ENCODE measurements at places on chromosomes 5 and 9.

GRCh38 chr9:82829818-82830217 is 233.1 kb downstream of the RASEF start:
- DNase-seq, result no peak

GRCh38 chr5:161751265-161751664 is 65.7 kb downstream of the GABRA6 start:
- no peak for DNase-seq

- DNase-seq, result no peak
Measured at GRCh38 chr5:67495072-67495471, 298.5 kb upstream of the CD180 start.

DNA sequence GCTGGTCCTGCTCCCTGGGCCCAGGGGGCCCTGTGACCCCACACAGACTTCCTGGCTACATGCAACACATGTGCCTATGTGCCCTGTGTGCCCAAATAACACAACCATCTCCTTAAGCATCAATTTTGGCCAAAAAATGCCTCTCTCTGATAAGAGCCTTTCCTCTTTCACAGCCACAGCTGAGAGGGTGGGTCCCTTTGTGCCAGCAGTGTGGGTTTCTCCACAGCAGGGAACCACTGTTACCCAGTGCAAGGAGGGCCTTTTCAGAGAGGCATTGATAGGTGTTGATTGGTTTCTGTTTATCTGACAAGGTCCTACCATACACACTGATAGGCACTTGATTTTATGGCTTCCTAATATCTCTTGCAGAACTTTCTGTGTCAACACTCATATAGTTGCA is 42.7 kb downstream of the SYK start:
- no peak for DNase-seq
